Esophagus mucosa (tissue), 1 donor: ENCODE measurements at places on chromosomes 3 and 15.

GRCh38 chr15:91694131-91694830 is 159.2 kb upstream of the SLCO3A1 start:
- peak; percentile 79 for ATAC-seq

GRCh38 chr3:13168391-13168790 is 95.2 kb upstream of the IQSEC1 start:
- no peak for ATAC-seq

GRCh38 chr3:20798666-20799065 is 612.7 kb upstream of the SGO1 start:
- no peak for ATAC-seq

GRCh38 chr3:114644367-114644766 is 350.5 kb downstream of the TIGIT start:
- ATAC-seq, result no peak

- ATAC-seq, result no peak
Measured at GRCh38 chr3:21326704-21327475, 424.1 kb downstream of the ZNF385D start.

DNA sequence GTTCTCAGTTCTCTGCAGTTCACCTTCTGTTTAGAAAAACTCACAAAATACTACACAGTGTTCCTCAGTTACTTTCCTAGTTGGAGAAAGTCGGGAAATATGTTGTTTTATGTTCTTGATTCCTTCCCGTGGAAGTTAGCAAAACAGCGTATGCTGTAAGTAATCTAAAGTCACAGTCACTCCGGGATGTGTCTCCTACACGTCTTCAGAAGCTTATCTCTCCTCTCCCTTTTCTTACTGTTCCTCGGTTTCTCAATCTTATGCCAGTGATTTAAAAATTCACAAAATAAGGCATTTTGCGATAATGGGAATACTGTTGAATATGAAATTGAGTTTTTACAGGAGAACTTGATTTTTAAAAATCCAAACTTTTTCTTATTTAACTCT is 1.7 kb downstream of the HEG1 start:
- no peak for ATAC-seq
